Testis (tissue), 5 donors: ENCODE measurements at places on chromosomes 3 and 15. TPM values are rescaled to one million over a fixed set of nuclear protein-coding genes. Genes with fewer than 3 reads are reported as not detected.

DNA sequence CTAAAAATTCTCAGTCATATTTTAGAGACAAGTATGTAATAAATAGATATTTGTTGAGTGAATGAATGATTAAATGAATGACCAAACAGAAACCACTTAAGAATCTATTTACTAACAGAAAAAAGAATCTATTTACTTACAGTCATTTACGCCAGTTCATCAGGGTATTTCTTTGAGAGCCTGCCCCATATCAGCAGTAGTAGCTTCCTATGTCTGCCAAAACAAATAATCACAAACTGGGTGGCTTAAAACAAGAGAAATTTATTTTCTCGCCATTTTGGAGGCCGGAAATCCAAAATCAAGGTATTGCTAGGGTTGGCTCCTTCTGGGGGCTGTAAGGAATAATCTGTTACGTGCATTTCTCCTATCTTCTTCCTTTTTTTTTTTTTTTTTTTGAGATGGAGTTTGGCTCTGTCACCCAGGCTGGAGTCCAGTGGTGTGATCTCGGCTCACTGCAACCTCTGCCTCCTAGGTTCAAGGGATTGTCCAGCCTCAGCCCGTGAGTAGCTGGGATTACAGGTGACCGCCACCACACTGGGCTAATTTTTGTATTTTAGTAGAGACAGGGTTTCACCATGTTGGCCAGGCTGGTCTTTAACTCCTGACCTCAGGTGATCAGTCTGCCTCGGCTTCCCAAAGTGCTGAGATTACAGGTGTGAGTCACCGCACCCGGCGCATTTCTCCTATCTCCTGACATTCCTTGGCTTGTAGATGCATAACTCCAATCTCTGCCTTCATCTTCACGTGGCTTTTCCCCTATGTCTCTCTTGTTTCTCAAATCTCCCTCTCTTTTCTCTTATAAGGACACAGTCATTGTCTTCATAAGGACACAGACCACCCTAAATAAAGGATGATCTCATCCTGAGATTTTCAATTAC is 65.2 kb upstream of the SPPL2A start:
- H3K4me3 ChIP-seq, result no peak overlapping the region
- H3K27me3 ChIP-seq, result no peaks in the 10 kb centered on the region
- no peaks in the 10 kb centered on the region for H3K36me3 ChIP-seq
- no peak for DNase-seq

GRCh38 chr15:28271697-28272260 is 50.2 kb downstream of the HERC2 start:
- no peak overlapping the region for H3K4me3 ChIP-seq
- H3K4me1 ChIP-seq, result no peaks in the 10 kb centered on the region
- H3K36me3 ChIP-seq, result no peaks in the 10 kb centered on the region
- H3K27me3 ChIP-seq, result no peaks in the 10 kb centered on the region

GRCh38 chr3:34109846-34110245 is 311.4 kb downstream of the PDCD6IP start:
- DNase-seq, result no peak
- H3K36me3 ChIP-seq, result no peaks in the 10 kb centered on the region
- no peak overlapping the region for H3K4me3 ChIP-seq
- H3K4me1 ChIP-seq, result no peaks in the 10 kb centered on the region
- no peaks in the 10 kb centered on the region for H3K27me3 ChIP-seq

- H3K27me3 ChIP-seq, result no peaks in the 10 kb centered on the region
- DNase-seq, result no peak
- H3K4me3 ChIP-seq, result no peak overlapping the region
These were observed 105.9 kb downstream of the TPRG1 start for GRCh38 chr3:189277711-189278110.

GRCh38 chr3:117761703-117762620 is 1052.4 kb downstream of the TUSC7 start:
- peak; percentile 14 for DNase-seq
- H3K27ac ChIP-seq, result no peak overlapping the region
- H3K27me3 ChIP-seq, result no peaks in the 10 kb centered on the region
- H3K4me3 ChIP-seq, result no peak overlapping the region
- no peaks in the 10 kb centered on the region for H3K36me3 ChIP-seq

DNA sequence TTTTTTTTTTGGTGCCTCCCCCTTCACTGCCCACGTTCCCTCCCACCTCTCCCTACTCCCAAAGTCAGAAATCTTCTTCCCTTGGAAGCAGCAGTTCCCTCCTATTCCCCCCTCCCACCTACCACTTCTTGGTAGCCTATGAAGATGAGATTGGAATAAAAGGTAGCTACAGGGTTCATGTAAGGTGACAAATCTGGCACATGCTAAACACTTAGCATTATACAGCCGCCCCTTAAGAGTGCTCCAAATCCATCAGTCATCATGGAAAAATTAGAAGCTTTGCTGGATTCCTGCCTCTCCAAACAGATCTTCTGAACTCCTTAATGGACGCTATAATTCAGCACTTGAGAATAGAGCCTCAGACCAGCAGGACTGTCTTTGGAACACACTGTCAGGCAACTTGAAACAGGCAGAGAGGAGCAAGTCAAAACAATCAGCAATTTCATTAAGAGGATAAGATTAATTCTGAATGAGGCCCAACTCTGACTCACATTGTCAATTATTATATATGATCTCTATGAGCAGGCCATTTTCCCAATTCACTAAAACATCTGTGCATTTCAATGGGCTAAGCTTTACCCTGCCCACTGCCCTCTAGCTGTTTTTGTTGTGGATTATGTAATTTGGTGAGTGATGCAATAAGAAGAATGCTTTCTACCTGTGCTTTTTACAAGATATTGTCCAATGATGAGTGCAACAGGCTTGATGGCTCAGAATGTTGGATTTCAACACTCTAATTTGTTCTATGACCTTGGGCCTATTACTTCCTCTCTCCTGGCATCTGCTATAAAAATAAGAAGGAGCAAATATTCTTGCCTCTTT is 34.6 kb upstream of the SPRED1 start:
- H3K36me3 ChIP-seq, result no peaks in the 10 kb centered on the region
- DNase-seq, result no peak
- no peak overlapping the region for H3K4me3 ChIP-seq

GRCh38 chr3:108448593-108448992 is 61.8 kb downstream of the MYH15 start:
- H3K27me3 ChIP-seq, result no peaks in the 10 kb centered on the region
- no peaks in the 10 kb centered on the region for H3K36me3 ChIP-seq
- no peak overlapping the region for H3K4me3 ChIP-seq
- DNase-seq, result no peak
- no peak overlapping the region for H3K27ac ChIP-seq

DNA sequence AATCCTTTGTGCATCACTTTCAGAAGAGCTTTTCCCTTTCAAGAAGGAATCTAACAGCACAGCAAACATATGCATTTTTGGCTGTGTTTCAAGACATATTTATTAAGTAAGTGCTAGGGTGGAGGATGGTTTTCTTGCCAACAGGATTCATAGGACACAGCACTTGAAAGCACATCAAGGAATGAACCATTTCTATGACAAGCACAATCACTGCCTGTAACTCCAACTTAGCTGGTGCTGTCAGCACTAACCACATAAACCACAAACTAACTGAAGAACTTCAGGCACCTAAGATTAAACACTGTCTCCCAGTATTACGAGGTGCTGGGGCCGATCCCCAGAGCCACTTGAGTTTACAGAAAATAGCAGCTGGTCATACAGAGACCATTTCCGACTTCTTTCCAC is 35.4 kb upstream of the SPRED1 start:
- DNase-seq, result no peak
- no peaks in the 10 kb centered on the region for H3K36me3 ChIP-seq
- no peak overlapping the region for H3K27ac ChIP-seq
- H3K4me3 ChIP-seq, result no peak overlapping the region
- H3K27me3 ChIP-seq, result no peaks in the 10 kb centered on the region

GRCh38 chr15:84761607-84762131 is 13.3 kb downstream of the ZNF592 start:
- DNase-seq, result no peak
- H3K4me3 ChIP-seq, result no peak overlapping the region
- H3K36me3 ChIP-seq, result no peaks in the 10 kb centered on the region
- no peaks in the 10 kb centered on the region for H3K27me3 ChIP-seq
- H3K27ac ChIP-seq, result no peak overlapping the region

DNA sequence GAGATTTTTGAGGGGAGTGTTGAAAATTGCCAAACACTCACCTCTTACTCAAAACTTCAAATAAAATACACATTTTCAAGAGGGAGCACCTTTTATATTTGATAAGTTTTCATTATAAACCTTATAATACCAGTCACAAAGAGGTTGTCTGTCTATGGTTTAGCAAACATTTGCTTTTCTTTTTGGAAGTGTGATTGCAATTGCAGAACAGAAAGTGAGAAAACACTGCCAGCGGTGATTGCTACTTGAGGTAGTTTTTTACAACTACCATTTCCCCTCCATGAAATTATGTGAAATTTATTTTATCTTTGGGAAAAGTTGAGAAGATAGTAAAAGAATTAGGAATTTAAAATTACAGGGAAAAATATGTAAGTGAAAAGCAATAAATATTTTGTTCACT is 20.1 kb downstream of the DIPK2A start:
- no peaks in the 10 kb centered on the region for H3K4me1 ChIP-seq
- H3K27ac ChIP-seq, result no peak overlapping the region
- H3K27me3 ChIP-seq, result no peaks in the 10 kb centered on the region
- no peak for DNase-seq

GRCh38 chr3:55687526-55687925 is 200.4 kb upstream of the WNT5A start:
- DNase-seq, result no peak
- no peak overlapping the region for H3K4me3 ChIP-seq
- H3K27ac ChIP-seq, result no peak overlapping the region
- H3K4me1 ChIP-seq, result no peaks in the 10 kb centered on the region

DNA sequence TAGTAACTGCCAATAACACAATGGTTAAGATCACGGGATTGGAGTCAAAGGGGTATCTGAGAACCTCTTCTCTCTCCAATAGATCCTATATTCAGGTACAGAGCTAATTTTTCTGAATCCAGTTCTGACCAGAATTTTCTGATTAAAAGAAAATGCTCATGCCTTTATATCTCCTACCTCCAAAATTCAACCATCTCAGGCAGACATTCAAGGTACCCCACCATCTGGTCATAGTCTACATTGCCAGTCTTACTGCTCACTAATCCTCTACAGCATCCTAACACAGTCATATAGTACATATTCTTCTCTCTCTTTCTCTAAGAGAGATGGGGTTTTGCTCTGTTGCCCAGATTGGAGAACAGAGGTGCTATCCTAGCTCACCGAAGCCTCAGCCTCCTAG is 59.1 kb downstream of the LSAMP start:
- H3K36me3 ChIP-seq, result no peaks in the 10 kb centered on the region
- no peak overlapping the region for H3K27ac ChIP-seq
- H3K4me3 ChIP-seq, result no peak overlapping the region
- H3K27me3 ChIP-seq, result no peaks in the 10 kb centered on the region
- no peaks in the 10 kb centered on the region for H3K4me1 ChIP-seq

GRCh38 chr3:194386648-194387047 is 12.4 kb downstream of the GP5 start:
- DNase-seq, result no peak
- no peaks in the 10 kb centered on the region for H3K4me1 ChIP-seq
- H3K4me3 ChIP-seq, result no peak overlapping the region

- H3K27me3 ChIP-seq, result no peaks in the 10 kb centered on the region
- DNase-seq, result no peak
- no peaks in the 10 kb centered on the region for H3K4me1 ChIP-seq
- H3K27ac ChIP-seq, result no peak overlapping the region
These were observed 57.4 kb upstream of the ST3GAL6 start for GRCh38 chr3:98705694-98706093.

DNA sequence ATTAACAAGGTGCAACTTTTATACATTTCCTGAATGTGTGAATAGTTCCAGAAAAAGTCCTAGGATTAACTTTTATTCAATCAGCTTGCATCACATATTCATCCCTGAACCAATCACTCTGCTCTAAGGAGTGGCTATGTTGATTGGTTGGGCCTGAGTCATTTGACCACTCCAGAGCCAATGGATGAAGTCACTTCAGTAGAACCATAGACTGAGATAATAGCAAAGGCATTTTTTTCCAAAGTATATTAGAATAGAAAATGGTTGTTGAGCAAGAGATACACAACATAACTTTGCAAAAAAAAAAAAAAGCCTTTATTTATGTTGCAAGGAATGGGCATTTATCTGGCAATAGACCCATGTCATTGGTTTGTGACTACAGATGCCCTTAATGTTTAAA is 55.5 kb upstream of the AGTR1 start:
- no peaks in the 10 kb centered on the region for H3K27me3 ChIP-seq
- no peak overlapping the region for H3K4me3 ChIP-seq
- H3K36me3 ChIP-seq, result no peaks in the 10 kb centered on the region
- peaks cover 14% of the 10 kb centered on the region for H3K4me1 ChIP-seq

GRCh38 chr15:36626984-36627383 is 47.6 kb downstream of the CDIN1 start:
- H3K27ac ChIP-seq, result no peak overlapping the region
- H3K4me3 ChIP-seq, result no peak overlapping the region
- no peaks in the 10 kb centered on the region for H3K27me3 ChIP-seq
- H3K36me3 ChIP-seq, result no peaks in the 10 kb centered on the region

- no peaks in the 10 kb centered on the region for H3K4me1 ChIP-seq
- no peak for DNase-seq
- no peak overlapping the region for H3K27ac ChIP-seq
- no peaks in the 10 kb centered on the region for H3K27me3 ChIP-seq
- H3K4me3 ChIP-seq, result no peak overlapping the region
These were observed 20.0 kb downstream of the DHX36 start for GRCh38 chr3:154304116-154304786.

GRCh38 chr3:71917545-71917944 is 132.6 kb upstream of the PROK2 start:
- H3K4me3 ChIP-seq, result no peak overlapping the region
- H3K4me1 ChIP-seq, result no peaks in the 10 kb centered on the region
- H3K27me3 ChIP-seq, result no peaks in the 10 kb centered on the region

- DNase-seq, result no peak
- H3K4me1 ChIP-seq, result peaks cover 11% of the 10 kb centered on the region
- peak overlapping the region; percentile 75 for H3K27ac ChIP-seq
- H3K4me3 ChIP-seq, result no peak overlapping the region
These were observed 265.2 kb downstream of the SUCLG2 start for GRCh38 chr3:67389176-67389575.

DNA sequence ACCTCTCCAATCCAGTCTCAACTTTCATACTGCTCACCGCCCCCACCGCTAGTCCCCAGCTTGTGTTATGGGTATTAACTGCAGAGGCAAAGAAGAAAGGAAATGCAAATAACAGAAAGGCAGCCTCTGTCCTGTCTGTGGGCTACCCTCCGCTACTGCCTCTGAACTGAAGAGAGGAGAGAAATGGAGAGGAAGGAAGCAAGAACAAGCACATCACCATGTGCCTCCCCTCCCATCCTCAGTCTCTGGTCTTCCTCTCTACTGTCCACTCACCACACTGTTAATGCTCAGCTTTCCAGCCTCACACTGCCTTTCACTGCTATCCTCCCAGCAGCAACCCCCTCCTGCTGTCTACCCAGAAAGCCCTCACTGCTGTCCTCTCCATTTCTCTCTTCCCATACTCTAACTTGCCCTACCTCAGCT is 139.0 kb upstream of the SLC2A2 start:
- no peak overlapping the region for H3K4me3 ChIP-seq
- no peak for DNase-seq
- no peak overlapping the region for H3K27ac ChIP-seq

GRCh38 chr3:188111002-188111584 is 42.9 kb upstream of the LPP start:
- no peaks in the 10 kb centered on the region for H3K27me3 ChIP-seq
- peaks cover 12% of the 10 kb centered on the region for H3K4me1 ChIP-seq
- no peak overlapping the region for H3K27ac ChIP-seq
- H3K4me3 ChIP-seq, result no peak overlapping the region
- no peaks in the 10 kb centered on the region for H3K36me3 ChIP-seq
- DNase-seq, result no peak

The SERINC4 gene
- total RNA-seq, result 7.0 TPM

The PAQR5 gene
- total RNA-seq, result 0.25 TPM

The SERPINI2 gene
- total RNA-seq, result 0.25 TPM

The THRB gene
- total RNA-seq, result 1.4 TPM

The UROC1 gene
- 0.25 TPM for total RNA-seq
